ENCODE measurements at places on chromosomes 2 and 18.

DNA sequence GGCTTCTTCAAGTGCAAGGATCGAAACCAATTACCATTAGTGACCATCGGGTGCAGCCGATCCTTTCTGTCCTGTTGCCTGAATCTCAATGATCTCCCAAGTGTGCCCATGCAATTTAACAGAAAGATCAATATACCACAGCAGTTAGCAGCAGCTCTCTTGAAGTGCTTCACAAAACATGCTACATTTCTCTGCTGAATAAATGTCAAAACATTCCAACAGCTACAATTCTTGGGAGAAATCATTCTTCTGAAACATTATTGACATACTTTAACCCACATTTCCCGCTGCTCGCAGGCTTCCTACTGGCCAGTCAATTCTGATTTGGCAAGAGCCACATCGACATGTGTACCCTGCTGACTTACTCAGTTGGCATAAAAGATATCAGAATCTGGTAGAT is 907.7 kb downstream of the TMEM182 start:
- peak; percentile 4 for DNase-seq

DNA sequence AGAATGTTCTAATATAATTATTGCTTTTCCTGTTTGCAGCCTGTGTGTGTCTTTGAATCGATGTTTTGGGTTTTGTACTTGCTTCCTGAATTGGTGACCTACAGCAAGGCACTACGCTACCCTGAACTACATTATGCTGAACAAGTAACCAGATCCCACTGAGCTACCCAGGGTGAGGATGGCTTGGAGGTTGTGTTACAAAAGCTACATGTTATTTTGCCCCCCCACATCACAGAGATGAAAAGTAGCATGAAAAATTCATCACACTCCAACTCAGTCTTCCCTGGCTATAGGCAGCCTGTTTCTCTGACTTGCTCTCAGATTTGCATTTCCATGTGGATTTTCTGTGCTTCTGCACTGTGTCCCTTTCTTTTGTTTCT is 162.1 kb downstream of the LDLRAD4 start:
- DNase-seq: no peak

- DNase-seq: no peak
Measured at GRCh38 chr18:22493255-22493654, 75.5 kb upstream of the CTAGE1 start.

- peak; percentile 78 for DNase-seq
Measured at GRCh38 chr2:31384351-31384750, 30.2 kb downstream of the XDH start.

GRCh38 chr2:85430752-85431569 is 12.4 kb downstream of the SH2D6 start:
- peak; percentile 26 for DNase-seq

Measured in fibroblast of skin of scalp (primary cell).